ENCODE measurements at places on chromosomes 5 and 9.

GRCh38 chr9:94139672-94140417, 55.6 kb downstream of the PTPDC1 start:
- no peak for DNase-seq

DNA sequence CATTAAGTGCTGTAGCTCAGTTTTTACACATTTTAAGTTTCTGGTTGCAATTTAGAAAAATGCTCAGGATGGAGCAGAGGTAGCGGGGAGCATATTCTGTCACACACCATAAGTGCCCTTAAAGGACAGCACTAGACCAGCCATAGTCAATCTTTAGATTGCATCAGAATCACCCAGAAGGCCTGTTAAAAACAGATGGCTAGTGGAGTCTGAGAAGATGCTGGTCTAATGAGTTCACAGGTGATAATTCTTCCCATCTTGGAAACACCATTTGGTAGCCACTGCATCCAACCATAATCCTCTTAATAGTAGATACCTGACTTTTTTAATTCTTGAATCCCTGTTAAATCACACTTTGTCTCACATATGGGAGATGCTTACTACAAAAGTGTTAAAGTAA, 113.2 kb downstream of the CDH18 start:
- DNase-seq = no peak

DNA sequence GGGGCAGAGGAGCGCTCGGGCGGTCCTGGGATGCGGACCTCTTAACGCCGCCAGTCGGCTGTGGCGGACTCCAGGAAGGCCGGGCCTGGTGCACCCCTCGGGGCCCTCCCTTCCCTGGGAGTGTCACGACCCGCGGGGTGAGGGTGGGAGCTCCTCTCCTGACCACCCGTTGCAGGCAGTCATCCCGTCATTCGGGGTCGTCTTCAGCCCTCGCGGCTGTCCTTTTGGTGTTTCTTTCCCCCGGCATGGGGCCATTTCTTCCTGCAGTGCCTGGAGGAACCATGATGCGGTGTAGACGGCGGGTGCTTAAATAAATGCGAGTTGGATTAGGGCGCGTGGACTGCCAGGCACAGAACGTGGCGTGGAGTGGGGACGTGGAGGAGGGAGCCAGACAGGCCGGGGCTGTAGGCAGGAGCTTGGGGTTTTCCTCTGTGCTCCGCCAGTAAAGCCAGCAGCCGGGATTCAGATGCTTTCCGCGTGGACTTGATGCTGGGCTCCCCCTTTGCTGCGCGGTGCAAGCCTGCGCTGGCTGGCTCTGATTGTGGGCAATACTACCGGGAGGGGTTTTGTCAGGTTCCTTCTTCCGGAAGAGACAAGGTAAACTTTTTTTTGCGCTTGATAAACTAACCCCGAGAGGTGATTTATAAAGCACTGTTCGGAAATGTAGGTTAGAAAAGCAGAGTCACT, 868 bp downstream of the KDM4C start:
- no peak for DNase-seq

DNA sequence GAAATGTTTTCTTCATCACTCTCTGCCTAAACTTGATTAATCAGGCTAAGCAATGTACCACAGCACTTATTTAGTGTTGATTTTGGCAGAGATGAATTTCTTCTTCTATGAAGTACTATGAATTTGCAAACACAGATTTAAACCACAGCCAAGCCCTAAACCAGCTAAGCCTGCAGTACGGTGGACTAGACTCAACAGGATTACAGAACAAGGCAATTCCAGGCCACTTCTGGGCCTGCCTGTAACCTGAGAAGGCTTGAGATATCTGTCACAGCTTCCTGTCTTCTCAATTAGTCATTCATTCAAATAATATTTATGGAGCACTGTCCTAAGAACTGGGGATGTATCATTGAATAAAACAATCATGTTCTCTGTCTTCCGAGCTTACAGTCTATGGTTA, 32.4 kb upstream of the CAST start:
- DNase-seq = no peak

GRCh38 chr9:130501639-130502038, 56.9 kb downstream of the ASS1 start:
- DNase-seq = no peak

DNA sequence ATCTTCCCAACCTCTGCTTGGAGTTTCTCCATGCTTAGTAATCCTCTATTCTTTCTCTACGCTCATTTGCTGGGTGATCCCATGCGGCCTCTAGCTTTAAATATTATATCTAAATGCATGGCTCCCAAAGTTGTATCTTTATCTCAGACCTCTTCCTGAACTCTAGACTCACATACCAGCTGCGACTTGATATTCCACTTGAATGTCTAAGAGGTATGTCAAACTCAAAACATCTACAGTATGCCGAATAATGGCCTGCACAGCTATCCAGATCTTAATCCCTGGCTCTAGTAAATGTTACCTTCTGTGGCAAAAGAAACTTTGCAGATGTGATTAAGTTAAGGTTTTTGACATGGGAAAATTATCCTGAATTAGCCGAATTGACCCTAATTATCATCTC, 179.2 kb downstream of the TTC39B start:
- DNase-seq = no peak

DNA sequence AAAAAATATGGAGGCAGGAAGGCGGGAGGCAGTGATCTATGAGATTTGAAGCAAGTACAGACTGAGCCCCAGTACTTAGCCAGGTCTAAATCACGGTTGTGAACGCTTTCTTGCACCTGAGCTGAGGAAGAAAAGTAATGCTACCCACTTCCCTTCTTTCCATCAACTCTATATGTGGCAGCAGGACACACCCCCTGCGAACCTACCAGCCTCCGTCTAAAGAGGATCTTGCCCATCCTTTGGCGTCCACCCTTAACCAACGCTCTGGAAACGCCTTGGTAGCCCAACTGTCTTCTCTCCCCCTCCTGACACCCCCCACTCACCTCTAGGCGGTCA, 545 bp downstream of the HMGCS1 start:
- DNase-seq = no peak

DNA sequence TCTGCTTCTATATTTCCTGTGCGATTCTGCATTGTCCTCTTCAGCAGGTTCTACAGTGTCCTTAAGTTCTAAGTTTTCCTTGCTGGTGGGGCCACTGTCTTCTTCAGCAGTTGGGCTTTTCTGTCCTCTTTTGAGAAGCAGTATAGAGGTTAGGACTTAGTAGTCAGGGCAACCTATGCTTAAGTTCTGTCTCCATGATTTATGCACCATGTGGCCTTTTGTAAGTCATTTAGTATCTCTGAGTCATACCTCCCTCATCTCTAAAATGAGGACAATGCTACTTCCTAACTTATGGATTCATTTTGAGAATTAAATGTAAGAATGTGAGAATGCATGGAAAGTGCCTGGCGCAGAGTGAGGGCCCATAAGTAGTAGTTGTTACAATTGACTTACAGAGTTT, 46.8 kb downstream of the GRIN3A start:
- no peak for DNase-seq

GRCh38 chr9:114690308-114690707, 8.3 kb upstream of the TEX48 start:
- no peak for DNase-seq

DNA sequence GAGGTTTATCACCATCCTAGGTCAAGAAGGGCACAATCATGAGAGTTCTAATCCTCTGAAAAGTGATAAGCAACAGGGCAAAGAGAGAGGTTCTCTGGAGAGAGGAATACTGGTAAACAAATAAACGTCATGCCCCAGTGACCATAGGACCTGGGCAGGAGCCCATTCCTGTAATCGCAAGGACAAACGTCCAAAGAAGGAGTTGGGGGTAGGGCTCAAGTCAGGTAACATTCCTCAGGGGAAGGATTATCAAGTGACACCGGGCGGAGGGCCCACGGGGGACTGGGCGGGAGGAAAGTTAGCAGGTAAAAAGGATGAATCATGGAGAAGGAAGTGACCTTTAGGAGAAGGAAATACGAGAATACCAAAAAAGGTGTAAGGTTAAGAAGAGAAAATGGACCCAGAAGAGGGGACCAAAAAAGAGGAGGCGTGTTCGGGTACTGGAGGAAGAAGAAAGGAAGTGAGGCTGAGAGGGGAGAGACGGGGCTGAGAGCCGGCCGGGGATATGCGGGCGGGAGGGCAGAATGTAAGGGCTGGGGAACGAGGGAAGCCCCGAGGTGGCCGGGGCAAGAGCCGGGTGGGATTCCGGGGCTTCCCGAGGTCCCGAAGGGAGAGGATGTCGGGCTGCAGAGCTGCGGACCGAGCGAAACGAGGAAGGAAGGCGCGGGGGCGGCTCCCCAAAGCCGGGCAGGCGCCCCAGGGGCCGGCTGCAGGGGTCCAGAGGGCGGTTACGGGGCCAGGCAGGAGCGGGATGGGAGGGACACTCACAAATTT, 583 bp downstream of the DIAPH1 start:
- no peak for DNase-seq

- DNase-seq = no peak
Observed at GRCh38 chr9:16833296-16833835, 37.1 kb downstream of the BNC2 start.

Measured in cortex of kidney (tissue), 1 donor.